AG08396 (cell line): ENCODE measurements at places on chromosomes 1 and 21.

DNA sequence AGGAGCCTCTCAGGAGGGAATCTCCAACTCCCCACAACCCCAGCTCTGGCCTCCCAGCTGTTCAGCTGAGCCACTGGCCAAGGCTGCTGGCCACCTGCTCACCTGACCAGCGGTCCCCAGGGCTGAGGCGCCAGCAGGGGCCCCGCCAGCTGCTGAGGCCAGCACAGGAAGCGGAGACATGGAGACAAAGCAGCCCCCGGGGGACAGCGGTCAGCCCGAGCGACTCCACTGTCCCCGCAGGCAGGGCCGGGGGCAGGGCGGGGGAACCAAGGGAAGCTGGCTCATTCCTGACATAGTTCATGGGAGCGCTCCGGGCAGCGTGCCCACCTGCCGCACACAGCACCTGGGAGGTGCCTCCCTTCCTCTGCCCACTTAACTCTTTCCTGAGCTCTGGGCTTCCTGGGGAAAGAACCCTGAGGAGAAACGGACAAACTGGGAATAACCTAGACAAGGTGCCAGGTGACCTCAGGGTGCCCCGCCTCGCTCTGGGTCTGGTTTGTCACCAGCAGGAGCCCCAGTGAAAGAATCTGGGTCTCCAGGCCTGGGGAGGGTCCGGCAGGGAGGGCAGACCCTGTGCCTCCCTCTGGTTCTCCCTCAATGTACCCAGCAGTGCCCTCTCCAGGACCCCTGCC lies 10.7 kb downstream of the EPHA2 start:
- no peak for DNase-seq

GRCh38 chr1:59604191-59604590 lies 210.6 kb upstream of the HOOK1 start:
- DNase-seq, result peak; percentile 12

- no peak for DNase-seq
These were observed 43.3 kb downstream of the BCAR3 start for GRCh38 chr1:93638307-93638847.

- DNase-seq, result peak; percentile 84
These were observed 565 bp downstream of the WLS start for GRCh38 chr1:68231627-68232288.
